Upper lobe of left lung (tissue), 6 donors: ENCODE measurements at places on chromosomes 6 and 20.

DNA sequence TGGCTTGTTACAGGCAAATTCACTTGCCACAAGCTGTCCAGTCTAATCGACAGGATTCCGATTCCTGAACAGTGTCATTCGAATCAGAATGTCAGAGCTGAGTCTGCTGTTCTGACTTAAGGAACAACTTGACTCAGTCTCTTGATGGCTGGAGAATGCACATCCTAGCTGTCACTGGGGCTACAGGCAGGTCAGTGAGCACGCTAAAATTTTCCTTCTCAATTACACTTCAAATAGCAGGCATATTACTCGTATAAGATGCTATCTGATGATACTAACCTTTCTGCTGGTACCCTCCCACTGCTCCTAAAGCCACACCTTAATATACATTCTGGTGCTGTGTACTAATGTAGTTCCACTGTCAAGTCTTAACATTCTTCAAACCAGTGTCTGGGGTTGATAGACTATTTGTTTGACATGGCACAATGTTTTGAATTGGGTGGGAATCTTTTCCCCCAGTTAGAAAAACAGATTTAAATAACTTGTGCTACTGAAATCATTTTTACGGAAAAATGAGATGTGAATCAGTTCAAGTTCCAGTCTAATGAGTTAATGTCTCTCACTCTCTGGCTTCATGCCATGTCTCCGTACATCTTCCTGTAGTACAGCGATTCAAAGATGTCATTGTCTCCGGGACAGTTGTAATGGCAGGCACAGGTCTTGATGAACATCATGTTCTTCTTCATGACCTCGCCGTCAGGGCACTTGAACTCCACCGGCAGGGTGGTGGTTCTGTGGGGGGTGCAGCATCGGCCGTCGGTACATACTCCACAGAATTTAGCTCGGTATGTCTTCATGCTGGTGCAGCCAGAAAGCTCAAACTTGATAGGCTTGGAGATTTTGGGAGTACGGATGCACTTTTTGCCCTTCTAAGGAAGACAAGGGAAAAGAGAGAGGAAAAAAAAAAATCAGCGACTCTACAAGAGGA lies 2.2 kb downstream of the CCN2 start:
- peaks cover 14% of the 10 kb centered on the region for H3K4me1 ChIP-seq
- H3K36me3 ChIP-seq = peaks cover 18% of the 10 kb centered on the region
- H3K4me3 ChIP-seq = peak overlapping the region; percentile 70
- no peak for DNase-seq
- H3K27ac ChIP-seq = peak overlapping the region; percentile 89

DNA sequence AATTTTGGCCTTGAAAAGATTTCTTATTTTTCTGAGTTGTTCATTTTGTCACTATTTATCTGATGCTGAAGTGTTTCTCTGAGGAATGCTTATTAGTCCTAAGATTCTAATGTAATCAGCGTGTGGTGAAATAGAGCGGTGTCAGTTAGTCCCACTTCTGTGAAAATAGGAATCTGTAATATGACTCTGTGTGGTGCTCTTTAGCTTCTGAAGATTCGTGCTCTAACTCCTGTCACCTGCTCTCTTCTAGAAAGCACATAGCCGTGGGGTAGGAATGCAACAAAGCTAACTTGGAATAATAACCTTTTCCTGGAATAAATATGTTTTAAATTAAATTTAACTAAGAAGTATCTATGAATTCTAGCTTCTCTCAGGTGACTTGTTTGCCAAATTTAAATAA lies 90.4 kb downstream of the BCKDHB start:
- no peak overlapping the region for H3K27ac ChIP-seq
- peaks cover 9% of the 10 kb centered on the region for H3K4me1 ChIP-seq
- no peak overlapping the region for H3K4me3 ChIP-seq
- H3K36me3 ChIP-seq = no peaks in the 10 kb centered on the region

DNA sequence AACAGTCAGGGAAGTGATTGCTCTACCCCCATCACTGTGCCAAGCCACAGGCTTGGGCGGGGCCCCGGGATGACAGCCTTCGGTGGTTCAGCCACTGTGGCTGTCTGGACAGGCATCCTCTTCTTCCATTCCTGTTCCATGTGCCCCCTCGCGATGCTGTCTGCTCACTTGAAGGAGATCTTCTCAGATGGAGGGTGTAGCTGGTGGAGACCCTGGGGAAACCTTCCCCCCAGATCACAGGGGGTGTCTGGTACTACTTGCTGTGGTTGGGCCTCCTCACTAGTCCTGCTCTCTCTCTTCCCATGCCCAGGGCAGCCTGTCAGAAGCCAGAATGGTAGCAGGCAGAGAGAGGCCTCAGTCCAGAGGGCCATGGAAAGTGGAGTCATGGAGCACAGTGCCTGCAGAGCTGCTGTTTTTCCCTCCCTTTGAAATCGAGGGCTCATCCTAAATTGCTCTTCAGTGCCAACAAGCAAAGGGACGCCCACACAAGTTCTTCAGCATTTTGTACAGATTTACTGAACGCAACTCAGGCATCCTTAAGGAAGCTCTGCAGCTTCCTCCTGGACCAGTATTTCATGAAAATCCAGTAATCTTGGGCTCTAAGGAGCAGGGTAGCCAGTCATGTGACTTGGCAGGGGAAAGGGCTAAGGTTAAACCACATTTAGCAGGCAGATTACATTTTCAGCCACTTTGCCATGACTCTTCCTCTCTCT lies 326.6 kb downstream of the ZFAND3 start:
- H3K36me3 ChIP-seq = no peaks in the 10 kb centered on the region
- peaks cover 9% of the 10 kb centered on the region for H3K4me1 ChIP-seq
- no peaks in the 10 kb centered on the region for H3K27me3 ChIP-seq
- DNase-seq = no peak
- H3K27ac ChIP-seq = no peak overlapping the region

GRCh38 chr6:67887747-67888545 lies 747.1 kb upstream of the ADGRB3 start:
- no peak overlapping the region for H3K4me3 ChIP-seq
- H3K4me1 ChIP-seq = no peaks in the 10 kb centered on the region
- no peak for DNase-seq

DNA sequence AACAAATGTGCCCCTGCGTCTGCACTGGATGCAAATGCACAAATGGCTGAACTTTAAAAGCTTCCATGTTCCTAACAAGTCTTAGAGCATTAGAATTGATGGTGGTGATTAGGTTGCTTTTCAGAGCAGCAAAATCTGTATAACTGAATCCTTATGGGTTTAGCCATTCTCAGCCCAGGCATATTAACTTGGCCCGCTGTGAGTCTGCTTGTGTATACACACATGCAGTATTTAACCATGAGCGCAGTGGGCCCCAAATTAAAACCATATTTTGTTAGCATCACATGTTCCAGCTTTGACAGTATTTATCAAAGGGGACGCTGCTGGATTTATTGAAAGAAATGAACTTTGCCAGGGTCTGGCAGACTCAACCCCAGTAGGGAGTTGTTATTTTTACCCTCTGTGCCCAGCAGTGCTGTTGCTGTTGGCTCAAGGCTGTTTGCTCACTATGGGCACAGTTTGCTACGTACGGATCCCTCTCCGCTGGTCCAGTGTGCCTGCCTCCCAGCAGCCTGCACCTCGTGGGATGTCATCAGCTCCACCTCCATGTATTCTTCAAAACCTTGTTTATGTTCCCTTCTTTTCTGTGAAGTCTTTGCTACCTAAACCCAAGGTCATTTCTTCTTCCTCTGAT lies 144.7 kb downstream of the QRSL1 start:
- no peak for DNase-seq
- H3K27me3 ChIP-seq = no peaks in the 10 kb centered on the region
- H3K27ac ChIP-seq = no peak overlapping the region
- no peaks in the 10 kb centered on the region for H3K4me1 ChIP-seq
- no peaks in the 10 kb centered on the region for H3K36me3 ChIP-seq

GRCh38 chr6:98639089-98639635 lies 195.2 kb upstream of the POU3F2 start:
- no peak overlapping the region for H3K27ac ChIP-seq
- no peaks in the 10 kb centered on the region for H3K27me3 ChIP-seq
- H3K4me3 ChIP-seq = no peak overlapping the region

DNA sequence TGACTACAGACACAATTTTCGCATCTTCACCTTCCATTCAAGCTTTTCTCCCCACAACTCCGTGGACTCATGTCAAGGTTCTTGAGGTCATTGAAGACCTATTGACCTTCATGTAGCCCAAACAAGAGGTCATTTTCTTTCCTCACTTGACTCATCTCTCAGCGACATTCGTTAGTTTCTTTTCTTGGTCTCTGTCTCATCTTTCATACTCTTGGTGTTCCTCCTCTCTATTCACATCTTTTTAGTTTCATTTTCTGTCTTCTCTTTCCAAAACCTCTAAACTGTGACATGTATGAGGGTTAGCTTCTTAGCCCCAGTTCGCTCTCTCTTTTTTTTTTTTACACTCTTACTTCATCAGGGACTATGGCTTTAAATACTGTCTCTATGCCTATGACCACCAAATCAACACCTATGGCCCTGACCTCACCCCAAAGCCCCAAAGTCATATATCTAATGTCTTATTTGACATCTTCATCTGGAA lies 128.6 kb upstream of the BACH2 start:
- no peaks in the 10 kb centered on the region for H3K27me3 ChIP-seq
- H3K4me1 ChIP-seq = no peaks in the 10 kb centered on the region
- DNase-seq = no peak
- H3K4me3 ChIP-seq = no peak overlapping the region

- no peak overlapping the region for H3K27ac ChIP-seq
- H3K36me3 ChIP-seq = no peaks in the 10 kb centered on the region
- H3K4me3 ChIP-seq = no peak overlapping the region
- H3K27me3 ChIP-seq = no peaks in the 10 kb centered on the region
Measured at GRCh38 chr6:3523966-3524365, 67.1 kb upstream of the SLC22A23 start.
